ENCODE measurements at places on chromosomes 11 and 22.

GRCh38 chr22:41380993-41381328 is 781 bp upstream of the TEF start:
- DNase-seq: peak; percentile 4

- no peak for DNase-seq
Observed at GRCh38 chr11:2453436-2453835, 8.6 kb downstream of the KCNQ1 start.

- no peak for DNase-seq
Observed at GRCh38 chr22:46671824-46672432, 51.7 kb downstream of the GRAMD4 start.

- DNase-seq: no peak
Observed at GRCh38 chr11:28343304-28344233, 235.4 kb downstream of the METTL15 start.
